Cardiac fibroblast (primary cell): ENCODE measurements at places on chromosomes 1 and 21.

DNA sequence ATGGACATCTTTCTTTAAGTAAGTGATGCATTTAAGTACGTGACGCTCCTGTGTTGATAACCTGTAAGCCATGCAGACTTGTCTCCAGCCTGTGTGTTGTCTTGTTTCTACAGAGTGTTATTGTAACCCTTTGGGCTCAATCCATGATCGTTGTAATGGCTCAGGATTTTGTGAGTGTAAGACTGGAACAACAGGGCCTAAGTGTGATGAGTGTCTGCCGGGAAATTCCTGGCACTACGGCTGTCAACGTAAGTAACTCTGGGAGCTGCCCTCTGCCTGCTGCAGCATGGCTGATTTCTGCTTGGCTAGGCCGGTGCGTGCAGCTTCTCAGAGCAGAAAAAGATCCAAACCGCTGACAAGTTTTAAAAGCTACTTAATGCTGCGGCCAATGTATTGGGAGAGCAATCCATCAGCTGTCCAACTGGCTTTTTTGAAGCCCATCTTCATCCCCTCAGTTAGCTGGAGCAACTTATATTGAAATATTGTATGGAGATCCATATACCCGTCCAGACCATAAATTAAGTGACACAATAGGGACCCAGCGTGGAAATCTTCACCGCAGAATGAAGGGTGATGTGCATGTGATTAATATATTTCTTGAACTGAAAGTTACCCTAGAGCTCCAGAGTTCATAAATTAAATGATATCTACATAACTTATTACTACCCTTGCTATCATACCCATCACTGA is 295.9 kb downstream of the NTNG1 start:
- no peak for DNase-seq

DNA sequence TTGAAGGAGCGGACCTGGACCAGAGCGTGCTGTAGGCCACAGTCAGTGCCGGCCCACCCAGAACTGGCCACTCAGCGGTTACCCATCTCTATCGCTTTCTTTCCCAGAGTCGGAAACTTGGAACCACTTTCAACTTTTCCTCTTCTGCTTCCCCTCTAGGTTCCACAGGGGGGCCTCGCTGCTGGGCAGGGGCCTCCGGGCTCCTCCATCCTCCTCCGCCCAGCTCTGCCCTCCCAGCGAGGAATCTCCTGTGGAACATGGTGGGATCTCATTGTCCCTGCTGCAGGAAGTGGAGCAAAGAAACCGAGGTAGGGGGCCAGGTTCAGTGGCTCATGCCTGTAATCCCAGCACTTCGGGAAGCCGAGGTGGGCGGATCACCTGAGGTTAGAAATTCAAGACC is 139.2 kb downstream of the ETS2 start:
- DNase-seq = no peak

GRCh38 chr1:170240409-170240808 is 94.7 kb downstream of the NTMT2 start:
- no peak for DNase-seq

GRCh38 chr1:92653605-92654381 is 131.1 kb downstream of the EVI5 start:
- no peak for DNase-seq

GRCh38 chr1:246479061-246479460 is 28.0 kb downstream of the SMYD3 start:
- no peak for DNase-seq

DNA sequence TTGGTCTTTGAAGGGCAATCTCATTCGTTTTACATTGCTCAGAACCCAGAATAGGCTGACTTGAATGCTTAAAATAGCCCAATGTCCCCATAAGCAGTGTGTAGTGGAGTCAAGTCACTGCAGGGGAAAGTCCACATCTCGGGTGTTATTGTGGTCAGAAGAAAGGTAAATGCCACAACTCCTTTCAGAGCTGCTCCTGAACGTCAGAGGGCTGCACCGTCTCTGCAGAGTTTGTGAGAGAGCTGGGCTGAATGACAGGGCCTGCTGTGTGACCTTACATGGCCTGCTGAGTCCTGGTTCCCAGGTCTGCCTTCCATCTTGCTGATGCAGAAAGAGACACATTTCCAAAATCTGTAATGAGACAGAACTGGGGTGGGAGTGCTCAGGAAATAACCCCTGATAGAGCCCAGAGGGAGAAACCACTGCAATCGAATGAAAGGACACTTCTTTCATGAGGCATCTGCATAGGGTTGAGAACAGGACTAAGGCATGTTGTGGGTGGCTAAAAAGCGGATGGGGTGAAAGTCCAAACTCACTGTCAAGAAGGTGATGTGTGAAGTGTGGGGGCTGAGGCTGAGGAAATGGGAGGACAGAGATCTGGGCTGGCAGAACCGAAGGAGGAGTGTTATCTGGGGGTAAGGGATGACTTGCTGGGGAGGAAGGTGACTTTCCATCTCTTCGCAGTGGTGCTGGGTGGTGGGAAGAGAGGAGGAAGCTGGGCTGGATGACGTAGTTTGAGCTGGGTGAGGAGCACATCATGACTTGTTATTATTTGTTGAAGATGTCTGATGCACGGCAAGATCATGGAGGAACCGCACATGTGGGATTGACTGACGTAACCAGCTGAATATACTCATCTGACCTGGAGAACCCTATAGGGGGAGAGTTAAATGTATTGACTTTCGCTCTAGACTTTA is 33.7 kb downstream of the XCL2 start:
- DNase-seq = no peak

- no peak for DNase-seq
These were observed 113.8 kb downstream of the RRAGC start for GRCh38 chr1:38745476-38746401.

GRCh38 chr1:210850556-210850955 is 283.4 kb downstream of the KCNH1 start:
- no peak for DNase-seq

GRCh38 chr1:159012495-159012894 is 2.8 kb downstream of the IFI16 start:
- DNase-seq = peak; percentile 50

GRCh38 chr1:11495579-11495978 is 16.6 kb downstream of the DISP3 start:
- DNase-seq = no peak

DNA sequence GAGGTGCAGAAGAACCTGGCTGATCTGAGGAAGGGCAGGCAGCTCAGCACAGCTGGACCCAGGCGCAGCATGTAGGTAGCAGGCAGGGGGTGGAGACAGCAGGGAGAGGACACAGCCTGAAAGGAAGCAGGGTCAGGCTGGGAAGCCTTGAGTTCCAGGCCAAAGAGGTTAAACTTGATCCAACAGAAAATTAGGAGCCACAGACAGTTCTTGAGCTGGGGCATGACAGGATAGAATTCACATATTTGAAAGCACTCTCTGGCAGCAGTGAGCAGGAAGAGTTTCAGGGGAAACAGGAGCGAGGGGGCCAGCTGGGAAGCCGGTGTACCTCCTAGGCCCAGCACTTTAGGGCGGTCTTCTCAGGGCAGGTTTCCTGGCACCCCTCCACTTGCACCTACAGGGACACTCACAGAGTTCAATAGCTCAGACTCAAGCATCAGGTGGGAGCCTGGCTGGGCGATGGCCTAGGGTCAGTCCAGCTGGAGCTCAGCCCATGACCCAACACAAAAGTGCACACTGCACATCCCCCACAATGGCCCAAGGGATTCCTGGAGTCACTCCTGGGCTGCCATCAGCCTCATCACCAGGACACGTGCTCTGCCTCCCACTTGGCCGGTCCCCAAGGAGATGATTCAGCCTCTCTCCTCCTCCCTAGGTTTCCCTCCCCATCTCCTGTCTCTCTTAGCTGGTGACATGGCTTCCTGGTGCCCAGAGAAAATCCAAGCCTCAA is 22.7 kb downstream of the MATN1 start:
- DNase-seq = peak; percentile 82

DNA sequence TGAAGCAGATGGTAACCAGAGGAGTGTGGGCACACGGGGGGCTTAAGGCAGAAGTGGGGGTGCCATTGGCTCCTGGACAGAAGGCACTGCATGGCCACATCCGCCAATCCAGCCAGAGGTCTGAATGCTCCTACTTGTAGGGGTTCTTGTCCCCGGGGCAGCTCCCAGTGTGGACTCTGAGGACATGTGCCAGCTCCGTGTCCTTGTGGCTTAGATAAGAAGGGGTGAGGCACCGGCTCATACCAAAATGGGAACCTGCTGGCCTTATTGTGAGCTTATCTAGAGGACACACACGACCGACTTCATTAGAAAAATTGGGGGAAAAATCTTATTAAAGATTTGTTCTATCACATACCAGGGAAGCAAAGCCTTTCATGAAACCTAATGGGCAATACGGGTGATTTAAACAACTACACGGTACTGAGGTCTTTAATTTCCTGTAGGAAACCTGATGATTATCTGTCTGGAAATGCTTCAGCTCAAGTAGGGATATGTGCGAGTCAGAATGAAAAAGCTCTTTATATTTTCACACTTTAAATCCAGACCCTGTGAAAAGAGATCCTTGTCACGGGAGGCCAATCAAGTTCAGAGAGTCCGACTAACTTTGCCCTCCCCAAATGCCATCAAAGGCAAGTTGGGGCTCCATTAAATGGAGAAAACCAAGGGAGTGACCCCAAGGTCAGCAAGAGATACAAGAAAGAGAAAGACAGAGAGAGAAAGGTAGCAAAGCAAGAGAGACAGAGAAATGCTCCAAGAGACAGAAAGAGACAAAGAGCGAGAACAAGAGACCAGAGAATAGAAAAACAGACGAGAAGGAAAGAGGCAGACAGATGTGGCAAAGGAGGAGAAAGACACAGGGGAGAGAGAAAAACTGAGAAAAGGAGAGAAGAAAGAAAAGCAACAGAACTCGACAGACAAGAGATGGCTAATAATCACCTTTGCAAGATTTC is 14.1 kb upstream of the KCNN3 start:
- DNase-seq = no peak

DNA sequence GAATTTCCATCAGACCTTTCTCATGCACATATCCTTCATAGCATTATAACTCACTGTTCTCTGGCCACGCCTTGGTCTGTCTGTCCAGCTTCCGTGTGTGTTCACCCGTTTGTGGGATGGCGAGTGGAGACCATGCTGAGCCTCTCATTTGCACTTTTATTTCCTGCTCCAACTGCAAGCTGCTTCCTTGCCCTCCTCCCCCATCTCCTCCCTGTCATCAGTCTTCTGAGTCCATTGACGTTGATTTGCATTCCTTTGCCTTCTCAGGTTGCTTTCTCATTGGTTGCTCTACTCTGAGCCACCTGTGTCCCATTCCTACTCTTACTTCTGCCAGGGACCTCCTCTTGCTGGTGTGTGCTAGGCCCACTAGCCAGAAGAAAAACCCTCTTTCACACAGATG is 146.4 kb downstream of the NOS1AP start:
- no peak for DNase-seq

DNA sequence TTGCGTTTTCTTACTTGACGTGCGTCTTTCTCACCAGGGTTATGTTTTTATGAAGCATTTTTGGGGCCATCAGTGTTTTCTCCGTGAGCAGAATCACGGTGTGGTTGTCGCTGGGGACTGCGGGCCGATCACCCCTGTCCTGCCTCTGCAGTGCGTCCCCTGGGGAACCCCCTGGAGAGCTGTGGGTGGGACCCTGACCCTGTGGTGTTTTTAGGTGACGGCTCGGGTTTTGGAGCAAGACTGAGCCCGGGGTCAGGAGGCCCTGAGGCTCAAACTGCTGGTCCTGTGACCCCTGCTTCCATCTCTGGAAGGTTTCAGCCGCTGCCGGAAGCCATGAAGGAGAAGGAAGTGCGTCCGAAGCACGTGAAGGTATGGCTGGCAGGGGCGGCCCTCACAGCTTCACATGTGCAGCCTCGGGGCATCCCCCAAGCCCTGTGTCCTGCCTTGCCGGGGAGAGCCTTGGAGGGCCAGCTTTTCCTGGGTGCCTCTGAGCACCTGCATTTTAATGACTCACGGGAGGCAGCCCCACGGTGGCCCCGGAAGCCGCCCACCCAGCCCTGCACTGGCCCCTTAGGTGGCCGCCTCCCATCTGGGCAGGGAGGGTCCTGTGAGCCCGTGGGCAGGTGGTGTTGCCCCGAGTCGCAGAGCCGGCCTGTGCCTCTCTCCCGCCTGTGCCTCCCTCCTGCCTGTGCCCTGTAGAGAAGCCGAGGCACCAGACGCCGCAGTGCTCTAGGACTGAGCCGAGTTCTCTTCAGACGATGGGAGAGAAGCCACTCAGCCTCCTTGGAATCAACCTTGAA is 36.7 kb upstream of the DIP2A start:
- no peak for DNase-seq
